ENCODE measurements at places on chromosomes 11 and 22. TPM values are rescaled to one million over a fixed set of nuclear protein-coding genes. Genes with fewer than 3 reads are reported as not detected.

- DNase-seq: no peak
These were observed 21.1 kb downstream of the MPPED1 start for GRCh38 chr22:43432883-43433415.

Gene RAB39A
- total RNA-seq: not detected

- DNase-seq: no peak
These were observed 7.0 kb downstream of the SERHL2 start for GRCh38 chr22:42560781-42561180.

- peak; percentile 16 for DNase-seq
These were observed at the start of gene ASCL2 for GRCh38 chr11:2270322-2271076. TSS of gene ASCL2 (minus strand) at chr11:2270588. CDS start at chr11:2270332, 256 bp downstream.

DNA sequence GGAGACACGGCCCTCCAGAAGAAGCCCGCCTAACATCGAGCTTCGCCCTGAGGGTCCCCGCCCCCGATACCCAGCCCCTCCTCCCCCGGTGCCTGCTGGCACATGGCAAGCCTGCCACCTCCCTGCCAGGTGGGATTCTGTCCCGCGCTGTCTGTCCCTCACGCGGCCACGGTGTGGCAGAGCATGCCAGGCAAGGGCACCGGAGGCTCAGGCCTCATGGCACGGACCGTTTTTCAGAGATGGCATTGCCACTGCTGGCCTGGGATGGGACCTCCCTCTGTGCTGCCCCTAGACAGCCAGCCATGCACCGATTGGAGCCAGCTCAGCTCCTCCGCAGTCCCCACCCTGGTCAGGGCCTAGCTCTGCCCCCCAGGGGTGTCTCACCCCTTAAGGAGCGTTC, 19.4 kb downstream of the MRPL23 start:
- DNase-seq: no peak

DNA sequence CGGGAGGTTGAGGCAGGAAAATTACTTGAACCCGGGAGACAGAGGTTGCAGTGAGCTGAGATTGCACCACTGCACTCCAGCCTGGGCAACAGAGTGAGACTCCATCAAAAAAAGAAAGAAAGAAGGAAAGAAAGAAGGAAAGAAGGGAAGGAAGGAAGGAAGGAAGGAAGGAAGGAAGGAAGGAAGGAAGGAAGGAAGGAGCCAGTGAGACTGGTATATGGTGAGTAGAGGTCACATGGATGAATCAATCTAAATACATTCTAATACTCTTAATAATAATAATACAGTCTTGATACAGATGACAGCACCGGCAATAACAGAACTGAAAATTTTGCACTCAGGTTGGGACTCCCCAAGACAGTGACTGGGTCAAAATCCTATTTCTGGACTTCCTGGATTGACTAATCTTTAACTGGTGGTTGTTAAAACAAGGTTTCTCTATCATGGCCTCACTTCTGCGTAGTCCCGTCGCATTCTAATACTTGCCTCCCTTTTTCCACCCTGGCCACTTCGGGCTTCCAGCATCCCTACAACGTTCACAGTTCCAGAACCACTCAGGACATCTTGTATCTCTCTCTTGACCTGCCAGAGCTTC, 53.5 kb upstream of the EIF3M start:
- DNase-seq: no peak

Gene MMP10
- total RNA-seq: 5.2 TPM

- DNase-seq: no peak
These were observed 2.2 kb upstream of the SLC16A8 start for GRCh38 chr22:38086001-38086845.

Gene ESAM
- not detected for total RNA-seq

GRCh38 chr11:121723246-121723741, 270.5 kb upstream of the SORL1-AS1 start:
- DNase-seq: peak; percentile 9

GRCh38 chr22:38040953-38041759, 16.0 kb upstream of the PICK1 start:
- DNase-seq: no peak

GRCh38 chr11:68440224-68440623, 20.3 kb upstream of the PPP6R3 start:
- no peak for DNase-seq

Gene APOC3
- total RNA-seq: not detected

- DNase-seq: no peak
These were observed 5.4 kb upstream of the TMEM86A start for GRCh38 chr11:18692941-18693760.
